Lung (tissue), 17 donors: ENCODE measurements at places on chromosomes 16 and 17. TPM values are rescaled to one million over a fixed set of nuclear protein-coding genes. Genes with fewer than 3 reads are reported as not detected.
A peak's percentile ranks its signal among the peaks of the same experiment; 100 is the strongest.

DNA sequence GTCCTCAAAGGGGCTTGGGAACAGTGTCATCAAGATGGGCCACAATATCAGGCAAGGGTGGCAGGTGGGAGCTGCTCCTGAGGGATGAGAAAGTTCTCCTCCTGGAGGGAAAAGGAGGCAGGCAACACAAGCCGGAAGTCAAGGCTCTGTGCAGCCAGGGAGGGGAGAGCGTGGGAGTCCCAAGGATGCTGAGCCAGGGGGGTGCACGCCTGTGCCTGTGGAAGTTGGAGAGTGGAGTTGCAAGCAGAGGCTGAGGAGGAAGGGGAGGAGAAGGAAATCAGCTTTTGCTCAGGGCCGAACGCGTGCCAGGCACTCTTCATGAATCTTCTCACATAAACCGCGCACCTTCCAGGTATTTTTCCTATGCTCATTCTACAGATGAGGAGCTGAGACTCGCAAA lies 7.4 kb upstream of the SLC13A2 start:
- DNase-seq, result no peak

- no peak for DNase-seq
These were observed 7.5 kb downstream of the NATD1 start for GRCh38 chr17:21245639-21246084.

DNA sequence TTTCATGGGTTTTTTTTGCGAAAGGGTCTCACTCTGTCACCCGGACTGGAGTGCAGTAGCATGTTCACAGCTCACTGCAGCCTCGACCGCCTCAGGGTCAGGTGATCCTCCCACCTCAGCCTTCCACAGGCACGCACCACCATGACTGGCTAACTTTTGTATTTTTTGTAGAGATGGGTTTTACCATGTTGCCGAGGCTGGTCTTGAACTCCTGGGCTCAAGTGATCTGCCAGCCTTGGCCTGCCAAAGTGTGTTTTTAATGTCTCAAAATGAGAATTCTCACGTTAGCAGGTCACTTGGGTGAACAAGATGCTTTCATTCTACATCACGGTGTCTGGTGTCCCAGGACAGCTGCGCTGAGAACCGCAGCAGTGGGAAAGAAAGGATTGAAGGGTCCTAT lies 3.2 kb downstream of the FBXO31 start:
- no peak for DNase-seq

DNA sequence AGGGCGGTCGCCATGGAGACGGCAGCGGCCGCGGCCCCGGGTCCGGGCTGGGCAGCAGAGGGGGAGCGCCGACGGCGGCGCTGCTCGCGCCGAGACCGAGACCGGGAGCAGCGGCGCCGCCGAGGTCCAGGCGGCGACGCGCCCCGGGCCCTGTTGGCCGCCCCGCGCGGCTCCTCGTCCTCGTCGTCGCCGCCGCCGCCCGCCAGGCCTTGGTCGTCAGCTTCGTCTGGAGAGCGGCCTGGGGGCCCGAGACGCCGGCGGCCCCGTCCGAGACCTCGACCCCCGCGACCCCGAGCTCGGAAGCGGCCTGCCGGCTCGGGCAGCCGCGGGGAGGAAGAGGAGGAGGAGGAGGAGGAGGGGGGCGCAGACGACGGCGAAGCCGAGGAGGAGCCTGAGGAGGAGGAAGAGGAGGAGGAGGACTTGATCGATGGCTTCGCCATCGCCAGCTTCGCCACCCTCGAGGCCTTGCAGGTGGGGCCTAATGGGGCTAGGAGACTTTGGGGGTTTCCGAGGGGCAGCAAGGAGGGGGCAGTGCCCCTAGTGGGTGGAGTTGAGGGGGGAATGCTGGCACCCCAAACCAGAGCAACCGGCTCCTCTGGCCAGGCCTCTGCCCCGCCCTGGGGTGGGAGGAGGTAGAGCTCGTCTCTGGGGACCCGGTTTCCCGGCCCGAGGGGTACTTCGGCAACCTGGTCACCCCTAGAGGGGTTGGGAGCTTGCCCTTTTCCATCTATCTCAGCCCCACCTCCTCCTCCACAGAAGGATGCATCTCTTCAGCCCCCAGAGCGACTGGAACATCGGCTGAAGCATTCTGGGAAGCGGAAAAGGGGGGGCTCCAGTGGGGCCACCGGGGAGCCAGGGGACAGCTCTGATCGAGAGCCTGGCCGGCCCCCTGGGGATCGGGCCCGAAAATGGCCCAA lies 1.5 kb downstream of the FBRS start:
- DNase-seq, result peak; percentile 30

The C16orf96 gene
- total RNA-seq, result 0.28 TPM

The FOXN1 gene
- total RNA-seq, result 0.25 TPM

DNA sequence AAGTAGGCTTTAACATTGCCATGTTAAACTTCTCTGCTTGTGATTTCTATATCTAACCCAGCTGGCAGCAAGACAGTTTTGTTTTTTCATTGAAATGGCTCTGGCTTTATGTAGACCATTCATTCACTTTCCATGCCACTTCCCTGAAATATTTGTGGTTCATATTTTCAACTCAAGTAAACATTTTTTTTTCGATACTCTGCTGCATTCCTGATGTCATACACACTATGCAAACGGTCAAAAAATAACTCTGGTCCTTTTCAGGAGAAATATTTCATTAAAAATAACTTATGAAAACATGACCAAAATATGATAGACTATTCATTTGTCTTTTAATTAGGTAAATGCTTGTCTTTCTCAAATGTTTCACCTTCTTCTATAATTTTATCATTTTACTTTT lies 116.3 kb downstream of the USP22 start:
- DNase-seq, result no peak

- DNase-seq, result peak; percentile 80
These were observed 91.4 kb upstream of the DYNLRB2 start for GRCh38 chr16:80449392-80449791.
